Thoracic aorta (tissue), 2 donors: ENCODE measurements at places on chromosomes 2 and 18. TPM values are rescaled to one million over a fixed set of nuclear protein-coding genes. Genes with fewer than 3 reads are reported as not detected.

GRCh38 chr2:152942940-152943440, 224.6 kb downstream of the ARL6IP6 start:
- DNase-seq: no peak

- no peak for DNase-seq
Observed at GRCh38 chr2:40259900-40260299, 192.0 kb downstream of the SLC8A1 start.

- no peak for DNase-seq
Observed at GRCh38 chr18:13338318-13338717, 119.8 kb downstream of the LDLRAD4 start.

Gene MALL
- 25.3 TPM for total RNA-seq

GRCh38 chr2:13000664-13001363, 284.1 kb downstream of the TRIB2 start:
- no peak for DNase-seq
